ENCODE measurements at places on chromosomes 6 and 20. TPM values are rescaled to one million over a fixed set of nuclear protein-coding genes. Genes with fewer than 3 reads are reported as not detected.

- peak; percentile 99 for DNase-seq
Observed at GRCh38 chr6:18352842-18353241, 34.3 kb upstream of the RNF144B start.

The RAB32 gene
- polyA plus RNA-seq = 48.6 TPM

DNA sequence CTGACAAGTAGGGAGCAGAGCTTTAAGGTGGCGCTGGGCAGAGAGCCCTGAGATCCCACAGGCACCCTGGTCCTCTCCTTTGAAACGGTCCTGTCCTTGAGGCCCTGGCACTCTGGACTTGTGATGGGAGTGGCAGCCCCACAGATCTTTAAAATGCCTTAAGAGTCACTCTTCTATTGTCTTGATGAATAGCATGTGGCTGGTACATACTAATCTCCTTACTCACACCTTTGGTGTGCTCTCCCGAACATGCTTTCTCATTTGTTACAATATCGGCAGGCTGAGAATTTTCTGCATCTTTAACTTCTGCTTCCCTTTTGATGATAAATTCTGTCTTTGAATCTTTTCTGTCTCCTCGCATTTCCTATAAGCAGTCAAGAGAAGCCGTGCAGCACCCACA lies 333.8 kb downstream of the TFAP2A start:
- DNase-seq = peak; percentile 26

DNA sequence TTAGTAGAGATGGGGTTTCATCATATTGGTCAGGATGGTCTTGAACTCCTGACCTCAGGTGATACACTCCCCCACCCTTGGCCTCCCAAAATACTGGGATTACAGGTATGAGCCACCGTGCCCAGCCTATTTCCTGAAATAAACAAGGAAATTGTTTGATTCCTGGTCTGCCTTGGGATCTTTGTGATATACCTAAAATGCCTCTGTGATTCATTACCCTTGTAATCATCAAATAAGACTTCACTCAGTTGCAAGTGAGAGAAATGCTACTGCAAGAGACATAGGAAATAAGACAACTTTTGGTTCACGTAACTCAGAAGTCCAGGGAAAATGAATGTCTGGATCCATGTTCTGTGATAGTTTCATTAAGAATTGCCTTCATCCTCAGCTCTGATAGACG lies 173.2 kb upstream of the MARCKS start:
- peak; percentile 54 for DNase-seq

- DNase-seq = no peak
Observed at GRCh38 chr6:46612645-46613044, 40.0 kb downstream of the CYP39A1 start.

GRCh38 chr6:107894809-107895396 lies 63.1 kb downstream of the SEC63 start:
- DNase-seq = peak; percentile 35

- DNase-seq = no peak
Observed at GRCh38 chr6:148932731-148933130, 185.9 kb downstream of the UST start.

The PPIL6 gene
- 0.45 TPM for polyA plus RNA-seq

DNA sequence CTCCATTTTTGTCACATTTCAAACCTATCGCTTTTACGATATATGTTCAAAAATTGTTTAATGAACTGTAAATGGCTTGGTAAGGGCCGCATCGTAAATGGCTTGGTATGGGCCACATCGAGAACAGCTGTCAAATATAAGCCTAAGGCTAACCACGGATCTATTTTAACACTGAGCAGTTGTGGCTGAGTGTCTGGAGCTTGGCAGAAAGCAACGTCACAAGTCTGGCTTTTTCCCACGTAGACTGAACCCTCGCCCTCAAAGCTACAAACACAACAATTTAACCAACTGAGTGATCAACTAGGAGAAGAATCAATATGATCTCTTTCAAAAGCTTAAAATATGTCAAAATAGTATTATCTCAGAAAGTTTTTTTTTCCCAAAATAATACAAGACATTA lies 71.4 kb upstream of the PRSS16 start:
- no peak for DNase-seq

The SMOC2 gene
- polyA plus RNA-seq = not detected

The FANCE gene
- polyA plus RNA-seq = 8.8 TPM

The DZANK1 gene
- 2.0 TPM for polyA plus RNA-seq

The OR2H2 gene
- polyA plus RNA-seq = not detected

DNA sequence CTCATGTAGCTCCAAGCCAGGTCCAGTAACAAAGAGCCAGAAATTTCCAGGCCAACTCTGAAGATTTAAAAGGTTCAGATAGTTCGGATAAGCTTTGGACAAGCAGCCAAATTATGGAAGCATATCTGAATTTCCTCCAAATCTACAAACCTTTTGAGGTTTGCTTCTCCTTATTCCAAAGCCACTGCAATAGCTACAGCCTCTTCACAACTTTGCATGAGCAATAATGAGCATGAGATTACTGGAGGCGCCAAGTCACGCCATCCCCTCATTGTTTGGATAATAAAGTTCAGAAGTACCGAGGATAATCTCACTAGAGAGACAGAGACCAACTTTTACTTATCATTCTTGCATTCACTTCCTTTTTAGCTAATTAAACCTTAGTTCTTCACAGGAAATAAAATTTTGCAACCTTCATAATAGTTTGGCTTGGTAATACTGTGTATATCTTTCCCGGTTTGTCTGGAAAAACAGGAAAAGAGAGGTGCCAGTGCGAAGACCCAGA lies 329.6 kb upstream of the RSPO3 start:
- no peak for DNase-seq

The CLPSL2 gene
- not detected for polyA plus RNA-seq

DNA sequence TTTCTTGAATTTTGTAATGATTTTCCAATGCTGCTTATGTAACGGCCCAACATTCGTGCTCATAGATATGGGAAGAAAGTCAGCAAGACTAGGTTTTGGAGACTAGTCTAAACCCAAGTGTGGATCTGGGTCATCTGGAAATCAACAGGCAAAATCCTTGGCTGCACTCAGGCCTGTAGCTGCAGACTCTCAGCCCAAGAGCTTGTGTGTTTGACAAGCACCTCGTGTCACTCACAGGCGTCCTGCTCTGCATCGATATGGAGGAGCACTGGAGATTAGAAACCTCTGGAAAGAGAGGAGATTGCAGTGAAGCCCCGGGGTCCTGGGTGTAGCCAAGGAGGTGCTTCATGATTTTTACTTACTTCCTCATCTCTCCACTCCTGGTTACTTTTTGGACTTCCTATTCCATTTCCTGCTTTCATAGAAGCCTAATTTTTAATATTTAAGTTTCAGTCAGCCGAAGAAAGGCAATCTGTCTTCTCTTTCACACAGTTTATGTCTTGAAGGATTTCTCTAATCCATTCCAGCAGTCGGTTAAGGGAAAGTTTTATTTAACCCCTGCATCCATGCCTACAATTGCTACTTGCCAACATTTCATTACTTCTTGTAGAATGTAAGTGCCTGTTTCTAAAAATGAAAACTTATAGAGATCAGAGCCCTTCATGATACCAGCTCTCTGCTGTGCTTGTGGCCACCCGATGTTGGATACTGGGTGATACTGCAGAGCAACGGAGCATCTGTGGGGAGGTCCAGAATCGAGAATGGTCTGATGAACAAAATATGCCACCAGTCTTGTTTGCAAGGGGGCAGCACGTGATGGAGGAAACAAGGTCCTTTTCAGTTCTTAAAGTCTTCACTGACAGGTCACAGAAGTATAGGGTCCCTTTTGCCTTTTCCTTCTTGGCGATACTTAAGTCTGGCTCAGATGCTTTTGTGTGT lies 296.3 kb downstream of the QKI start:
- no peak for DNase-seq

GRCh38 chr6:121549736-121550135 lies 114.3 kb downstream of the GJA1 start:
- peak; percentile 91 for DNase-seq

DNA sequence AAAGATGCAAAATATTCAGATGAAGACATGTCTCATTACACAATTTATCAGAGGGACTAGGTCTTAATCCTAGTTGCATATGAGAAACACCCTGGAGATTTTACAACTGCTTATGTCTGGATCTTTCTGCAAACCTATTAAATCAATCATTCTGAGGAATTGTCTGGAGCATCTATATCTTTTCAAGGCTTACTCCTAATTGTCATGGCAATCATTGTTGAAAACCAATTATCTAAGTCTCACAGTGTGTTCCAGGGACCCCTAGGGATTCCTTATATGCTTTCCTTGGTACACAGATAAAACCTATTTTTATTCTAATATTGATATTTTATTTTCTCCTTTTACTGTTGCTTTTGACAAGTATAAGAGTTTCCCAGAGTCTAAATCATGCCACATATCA lies 696.9 kb upstream of the EYS start:
- DNase-seq = no peak

DNA sequence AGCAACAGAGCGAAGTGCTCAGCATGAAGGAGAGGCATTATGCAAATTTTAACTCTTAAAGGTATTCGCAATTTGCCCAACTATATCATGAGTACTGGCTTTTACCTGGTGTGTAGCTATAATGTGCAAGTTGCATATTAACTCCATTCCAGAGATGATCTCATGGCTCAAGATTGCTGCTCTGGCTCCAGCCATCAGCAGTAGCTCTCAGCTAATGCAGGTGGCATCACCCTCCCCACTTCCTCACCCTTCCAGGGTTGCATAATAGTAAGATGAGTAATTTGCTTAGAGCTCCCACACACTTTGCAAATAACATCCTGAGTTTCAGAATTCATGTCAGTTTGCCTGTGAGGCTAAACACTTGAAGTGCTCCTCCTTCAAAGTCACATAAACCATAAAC lies 15.9 kb upstream of the PCSK2 start:
- DNase-seq = peak; percentile 40

DNA sequence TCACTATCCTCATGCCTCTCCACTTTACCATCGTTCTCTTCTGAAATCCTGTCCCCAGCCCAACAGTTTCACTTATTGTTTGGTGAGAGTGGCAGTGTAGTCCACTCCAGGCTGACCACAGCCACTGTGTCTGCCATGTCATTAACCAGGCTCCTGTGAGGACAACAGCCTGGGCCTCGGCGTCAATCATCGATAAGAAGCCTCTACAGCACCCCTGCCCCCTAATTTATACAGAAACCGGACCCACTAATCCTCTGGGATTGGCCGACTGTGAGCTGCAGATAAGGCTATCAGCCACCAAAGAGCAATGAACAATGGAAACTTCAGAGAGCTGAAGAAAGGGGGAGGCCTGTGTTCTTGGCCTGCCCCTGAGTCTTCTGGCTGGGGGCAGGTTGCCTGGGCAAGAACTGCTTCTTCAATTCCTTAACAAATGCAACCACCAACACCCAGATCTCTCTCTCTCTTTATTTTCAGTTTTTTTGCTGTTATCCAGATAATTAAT lies 3.4 kb downstream of the EGFL8 start:
- DNase-seq = no peak

GRCh38 chr6:163772701-163773100 lies 358.2 kb downstream of the QKI start:
- no peak for DNase-seq

The ABHD16B gene
- not detected for polyA plus RNA-seq

- DNase-seq = no peak
Observed at GRCh38 chr6:166289207-166290060, 18.8 kb downstream of the PRR18 start.

DNA sequence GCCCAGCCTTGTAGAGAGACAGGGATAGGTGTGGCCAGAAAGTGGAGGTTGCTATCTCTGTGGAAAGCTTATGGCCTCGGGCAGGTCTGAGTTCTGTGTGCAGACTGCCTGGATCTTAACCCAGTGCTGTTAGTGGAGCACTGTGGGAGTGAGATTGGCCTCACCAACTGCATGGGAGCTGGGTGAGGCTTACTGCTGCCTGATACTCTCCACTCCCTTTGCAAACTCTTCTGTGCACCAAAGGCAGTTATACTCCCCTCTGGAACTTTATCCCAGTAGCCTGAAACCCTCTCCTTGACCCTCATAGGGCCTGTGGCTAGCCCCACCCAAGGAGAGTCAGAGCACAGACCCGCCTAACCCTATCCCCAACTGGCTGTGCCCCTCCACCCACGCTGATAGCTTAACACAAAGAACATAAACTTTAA lies 41.4 kb upstream of the PKIB start:
- no peak for DNase-seq

DNA sequence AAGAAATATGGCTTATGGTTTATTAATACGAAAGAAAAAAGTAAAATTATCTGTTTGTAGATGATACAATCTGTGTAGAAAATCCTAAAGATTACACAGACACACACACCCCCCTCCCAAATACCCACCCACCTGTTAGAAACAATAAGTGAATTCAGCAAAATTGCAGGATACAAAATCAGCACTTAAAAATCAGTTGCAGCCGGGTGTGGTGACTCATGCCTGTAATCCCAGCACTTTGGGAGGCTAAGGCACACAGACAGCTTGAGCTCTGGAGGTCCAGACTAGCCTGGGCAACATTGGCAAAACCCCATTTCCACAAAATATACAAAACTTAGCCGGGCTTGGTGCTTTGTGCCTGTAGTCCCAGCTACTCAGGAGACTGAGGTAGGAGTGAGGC lies 42.3 kb downstream of the NINL start:
- peak; percentile 37 for DNase-seq

GRCh38 chr6:6994796-6995195 lies 113.0 kb upstream of the RREB1 start:
- no peak for DNase-seq

The LY6G6C gene
- 0.56 TPM for polyA plus RNA-seq

The SPATS1 gene
- polyA plus RNA-seq = not detected

DNA sequence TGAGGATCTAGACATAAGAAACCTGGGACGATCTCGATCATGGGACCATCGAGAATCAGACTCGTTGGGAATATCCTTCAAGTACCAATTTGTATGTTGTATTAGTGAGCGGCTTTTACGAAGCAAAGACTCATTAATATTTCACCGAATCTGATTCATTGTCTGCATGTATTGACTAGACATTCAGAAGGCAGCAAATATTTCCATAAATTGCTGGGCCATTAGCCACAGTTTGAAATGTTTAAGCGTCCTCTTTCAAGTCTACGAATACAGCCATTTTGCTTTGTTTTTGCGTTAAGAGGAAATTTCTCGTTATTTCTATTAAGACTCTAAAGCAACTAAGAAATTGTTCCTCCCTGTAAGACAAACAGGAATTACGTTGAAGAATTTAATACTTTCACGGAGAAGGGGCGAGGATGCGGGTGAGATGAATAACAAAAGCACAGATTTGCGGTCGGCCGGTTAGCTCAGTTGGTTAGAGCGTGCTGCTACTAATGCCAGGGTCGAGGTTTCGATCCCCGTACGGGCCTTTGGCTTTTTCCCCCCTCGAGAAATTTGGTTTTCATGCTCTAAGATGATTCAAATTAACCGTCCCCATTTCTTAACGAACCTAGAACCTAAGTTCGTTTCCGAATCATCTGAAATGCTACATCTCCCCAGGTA lies 18.5 kb downstream of the POM121L2 start:
- peak; percentile 57 for DNase-seq

DNA sequence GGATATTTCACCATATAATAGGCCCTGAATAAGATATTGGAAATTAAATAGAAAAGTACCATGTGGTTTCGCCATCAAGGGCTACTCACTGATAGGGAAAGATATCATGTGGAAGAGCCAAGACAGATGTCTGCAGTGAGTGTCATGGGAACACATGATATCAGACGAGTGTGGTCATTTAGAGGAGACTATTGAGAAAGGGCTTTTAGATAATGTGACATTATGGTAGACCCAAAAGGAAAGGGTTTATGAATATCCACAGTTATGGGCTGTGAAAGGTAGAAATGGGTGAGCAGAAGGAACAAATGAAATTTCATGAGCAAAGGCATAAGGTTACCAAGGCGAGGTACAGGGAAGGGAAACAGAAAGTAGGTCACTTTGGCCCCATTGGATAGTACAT lies 182.3 kb upstream of the PRSS16 start:
- DNase-seq = no peak

The EPB41L2 gene
- 16.6 TPM for polyA plus RNA-seq

Measured in mammary epithelial cell (primary cell).